ENCODE measurements at places on chromosomes 6 and 20. TPM values are rescaled to one million over a fixed set of nuclear protein-coding genes. Genes with fewer than 3 reads are reported as not detected.

Gene RRP36
- total RNA-seq = 89.1 TPM

Gene SCUBE3
- 22.2 TPM for total RNA-seq

Gene PLN
- not detected for total RNA-seq

Gene DDX27
- 34.3 TPM for total RNA-seq

Gene CGA
- total RNA-seq = not detected

Gene C20orf141
- not detected for total RNA-seq

Gene VSX1
- total RNA-seq = 4.2 TPM

Gene ANKRD66
- not detected for total RNA-seq

Gene BAK1
- total RNA-seq = 29.9 TPM

Gene PKHD1
- total RNA-seq = 0.25 TPM

Gene PRL
- total RNA-seq = not detected

Gene HSPA1L
- 1.5 TPM for total RNA-seq

Gene CST5
- not detected for total RNA-seq

Gene DYNLT2
- 2.8 TPM for total RNA-seq

Gene SLC24A3
- 0.51 TPM for total RNA-seq

Gene BTNL2
- total RNA-seq = not detected

GRCh38 chr6:56850626-56851025, 104.3 kb upstream of the BEND6 start:
- DNase-seq = no peak

GRCh38 chr20:5000263-5001173, 792 bp downstream of the SLC23A2 start:
- DNase-seq = peak; percentile 3

DNA sequence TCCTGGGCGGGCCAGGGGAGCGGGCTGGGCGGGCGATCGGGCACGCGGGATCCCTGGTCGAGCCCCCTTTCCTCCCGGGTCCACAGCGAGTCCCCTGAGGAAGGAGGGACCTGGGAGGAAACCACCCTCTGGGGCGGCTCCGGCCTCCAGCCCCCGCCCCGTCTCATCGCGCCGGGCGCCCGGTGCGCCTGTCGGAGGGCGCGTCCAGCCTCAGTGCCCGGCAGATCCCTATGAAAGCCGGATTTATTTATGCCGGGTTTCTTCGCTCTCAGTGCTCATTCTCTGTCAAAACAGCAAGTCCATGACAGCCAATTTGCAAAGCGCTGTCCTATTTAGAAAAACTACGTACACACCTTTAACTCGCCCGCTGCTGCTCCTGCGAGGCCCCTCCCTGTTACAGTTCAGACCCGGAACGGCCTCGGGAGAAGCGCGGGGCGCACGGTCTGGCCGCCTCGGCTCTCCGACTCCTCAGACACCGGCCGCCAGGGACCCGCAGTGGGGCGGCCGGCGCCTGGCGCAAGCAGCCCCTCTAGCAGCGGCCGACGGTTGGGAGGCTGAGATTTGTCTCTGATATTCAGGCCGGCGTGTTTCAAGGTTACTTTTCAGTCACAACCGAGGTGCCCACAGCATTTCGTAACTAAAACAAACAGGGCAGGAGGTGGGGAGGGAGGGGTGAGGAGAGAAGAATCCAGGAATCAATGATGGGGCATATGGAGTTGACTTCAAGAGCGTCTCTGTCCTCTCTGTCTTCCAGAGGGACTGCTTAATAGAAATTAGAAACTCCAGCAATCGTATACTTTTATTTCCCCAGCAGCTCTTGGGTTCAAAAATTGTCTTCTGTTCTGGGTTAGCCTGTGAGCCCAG, 782 bp upstream of the FOXA2 start:
- DNase-seq = no peak

- DNase-seq = no peak
Measured at GRCh38 chr6:46832816-46833215, 39.6 kb downstream of the MEP1A start.

- no peak for DNase-seq
Measured at GRCh38 chr6:136612666-136613389, 62.6 kb upstream of the MAP7 start.

- DNase-seq = no peak
Measured at GRCh38 chr6:100446115-100447080, 18.3 kb downstream of the SIM1 start.

DNA sequence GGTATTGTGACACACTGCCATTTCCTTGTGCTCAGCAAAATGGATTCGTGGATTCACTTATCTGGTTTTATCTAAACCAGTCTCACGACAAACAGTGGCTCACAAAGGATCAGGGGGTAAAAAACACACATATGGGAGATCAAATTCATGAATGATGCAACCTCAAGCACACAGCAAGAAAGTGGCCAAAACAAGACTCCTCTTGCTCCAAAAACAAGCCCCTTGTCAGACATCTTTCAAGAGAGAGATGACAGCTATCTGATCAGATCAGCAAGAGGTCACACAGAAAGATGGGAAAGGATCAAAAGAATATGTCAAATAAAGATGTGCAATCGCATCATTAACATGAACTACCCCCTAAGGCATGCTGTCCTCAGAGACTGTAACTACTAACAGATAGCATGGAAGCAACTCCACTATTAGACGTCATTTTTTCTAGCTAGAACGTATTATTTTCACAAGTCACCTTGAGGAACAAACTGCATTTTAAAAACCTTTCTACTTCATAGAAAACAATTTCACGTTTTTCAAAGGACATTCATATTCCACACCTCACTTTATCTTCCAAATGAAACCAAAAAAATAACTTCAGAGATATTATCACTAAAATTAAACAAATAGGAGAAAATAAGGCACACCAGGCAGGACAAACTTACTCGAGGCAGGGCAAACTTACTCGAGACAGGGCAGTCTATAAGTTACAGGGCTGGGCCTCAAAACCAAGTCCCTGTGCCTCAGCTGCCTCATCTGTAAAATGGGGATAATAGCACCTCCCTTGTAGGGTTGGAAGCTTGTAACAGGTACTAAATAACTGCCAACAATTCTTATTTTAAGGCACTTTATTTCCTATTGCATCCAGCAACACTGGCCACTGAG, 122.3 kb downstream of the PREX1 start:
- DNase-seq = no peak

DNA sequence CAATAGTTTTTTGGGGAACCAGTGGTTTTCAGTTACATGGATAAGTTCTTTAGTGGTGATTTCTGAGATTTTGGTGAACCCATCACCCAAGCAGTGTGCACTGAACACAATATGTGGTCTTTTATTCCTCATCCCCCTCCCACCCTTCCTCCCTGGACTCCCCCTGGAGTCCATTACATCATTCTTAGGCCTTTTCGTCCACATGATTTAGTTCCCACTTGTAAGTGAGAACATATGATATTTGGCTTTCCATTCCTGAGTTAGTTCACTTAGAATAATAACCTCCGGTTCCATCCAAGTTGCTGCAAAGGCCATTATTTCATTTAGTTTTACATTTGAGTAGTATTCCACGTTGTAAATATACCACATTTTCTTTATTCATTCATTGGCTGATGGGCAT, 28.3 kb downstream of the RPP40 start:
- no peak for DNase-seq

GRCh38 chr6:43478008-43478372, 620 bp downstream of the TJAP1 start:
- DNase-seq = no peak

DNA sequence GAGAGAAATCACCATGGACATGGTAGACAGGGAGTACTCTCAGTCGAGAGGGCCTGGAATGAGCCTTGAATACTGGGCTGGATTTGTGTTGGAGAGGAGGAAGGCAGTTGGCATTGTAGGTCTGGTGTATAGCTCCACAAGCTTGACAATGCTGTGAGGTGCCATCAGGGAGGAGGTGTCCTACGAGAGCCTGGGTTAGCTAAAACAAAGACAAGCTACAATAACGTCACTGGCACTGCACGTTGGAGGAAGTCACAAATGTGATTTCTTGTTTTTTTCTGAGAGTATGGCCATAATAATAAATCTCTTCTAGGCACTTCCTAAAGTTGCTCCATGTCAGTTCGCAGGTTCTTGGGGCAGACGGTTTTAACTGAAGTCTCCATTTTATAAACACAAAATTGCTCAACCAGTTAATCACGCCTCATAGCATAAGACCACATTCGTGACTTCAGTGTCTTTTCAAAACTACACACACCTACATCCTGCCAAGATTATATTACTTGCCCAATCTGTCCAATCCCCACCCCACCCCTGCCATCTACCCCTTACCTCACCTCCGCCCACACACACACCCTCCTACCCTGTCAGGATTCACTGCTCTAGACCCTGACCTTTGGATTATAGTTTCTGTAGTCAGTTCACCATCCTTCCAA, 4.4 kb upstream of the HLA-DMB start:
- no peak for DNase-seq

GRCh38 chr20:20089939-20090338, 37.6 kb downstream of the CFAP61 start:
- DNase-seq = no peak

DNA sequence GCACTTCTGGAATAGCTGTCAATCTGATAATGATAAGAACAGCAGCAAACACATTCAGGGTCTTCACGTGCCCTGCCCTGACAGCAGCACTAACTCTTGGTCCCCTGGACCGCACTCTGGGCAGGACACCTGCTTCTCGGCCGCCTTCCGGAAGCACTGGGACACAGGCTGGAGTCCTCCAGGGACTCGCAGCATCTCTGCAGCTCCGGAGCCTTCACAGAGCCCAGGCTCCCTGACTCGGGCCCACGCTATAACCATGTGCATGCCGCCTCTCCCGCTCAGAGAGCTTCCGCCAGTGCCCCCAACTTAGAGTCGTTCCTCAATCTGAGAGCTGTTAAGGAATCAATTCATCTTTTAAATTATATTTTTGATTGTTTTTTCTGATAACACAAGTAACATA, 377.3 kb downstream of the TAF4 start:
- no peak for DNase-seq

GRCh38 chr6:47019941-47020340, 22.2 kb downstream of the ADGRF1 start:
- DNase-seq = no peak

- DNase-seq = no peak
Measured at GRCh38 chr6:132919045-132919860, 104.9 kb downstream of the RPS12 start.

- DNase-seq = no peak
Measured at GRCh38 chr6:16752206-16752866, 8.9 kb downstream of the ATXN1 start.

- DNase-seq = no peak
Measured at GRCh38 chr6:41379306-41379705, 43.9 kb downstream of the NCR2 start.

DNA sequence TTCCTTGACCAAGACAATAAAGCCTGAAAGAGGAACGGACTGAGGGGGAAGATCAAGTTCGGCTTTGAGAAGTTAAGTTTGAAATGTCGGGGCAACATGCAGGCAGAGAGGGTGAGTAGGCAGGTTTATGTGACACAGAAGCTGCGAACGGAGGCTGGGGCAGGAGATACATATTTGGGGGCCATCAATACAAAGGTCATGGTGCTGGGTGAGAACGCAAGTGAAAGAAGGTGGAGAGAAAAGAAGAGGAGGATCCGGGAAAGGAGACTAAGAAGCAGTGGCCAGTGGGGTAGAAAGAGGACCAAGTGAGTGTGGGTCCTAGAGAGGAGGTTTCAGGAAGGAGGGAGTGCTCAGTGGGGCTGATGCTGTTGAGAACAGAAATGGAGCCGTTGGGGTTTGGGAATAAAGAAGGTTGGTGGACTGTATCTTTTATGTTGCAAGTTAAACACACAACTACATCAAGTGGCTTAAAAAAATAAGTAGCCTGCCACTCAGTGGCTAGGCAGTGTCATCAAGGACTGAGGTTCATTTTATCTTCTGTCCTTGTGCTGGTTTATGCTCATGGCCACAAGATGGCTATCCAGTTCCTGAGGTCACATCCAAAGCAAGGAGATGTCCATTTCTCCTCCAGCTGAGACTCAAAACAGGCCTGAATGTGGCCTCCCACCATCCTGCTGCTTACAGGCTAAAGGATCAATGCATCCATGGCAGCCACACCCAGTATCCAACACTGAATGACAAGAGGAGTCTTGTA, 1.7 kb upstream of the BLCAP start:
- DNase-seq = no peak

- DNase-seq = peak; percentile 63
Measured at GRCh38 chr20:49989234-49990065, 6.7 kb downstream of the SNAI1 start.

DNA sequence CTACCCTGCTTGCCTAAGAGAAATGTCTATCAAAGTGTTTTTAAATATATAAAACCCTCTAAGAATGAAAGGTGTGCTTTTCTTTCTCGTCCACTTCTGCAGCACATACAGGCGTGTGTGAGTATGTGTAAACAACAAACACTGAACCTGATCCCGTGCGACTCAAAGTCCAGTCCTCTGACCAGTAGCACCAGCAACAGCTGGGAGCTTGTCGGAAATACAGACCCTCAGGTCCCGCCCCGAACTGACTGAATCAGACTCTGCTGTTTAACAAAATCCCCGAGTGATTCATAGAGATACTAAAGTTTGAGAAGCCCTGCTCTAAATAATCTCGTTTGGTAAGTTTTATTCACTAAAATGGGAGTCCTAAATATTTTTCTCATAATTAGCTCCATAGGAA, 208.0 kb upstream of the KCNQ5 start:
- no peak for DNase-seq

- no peak for DNase-seq
Measured at GRCh38 chr6:128950864-128951263, 67.9 kb downstream of the LAMA2 start.

- no peak for DNase-seq
Measured at GRCh38 chr20:2814587-2815051, at the start of gene C20orf141. TSS of gene C20orf141 (plus strand) at chr20:2814987. CDS start at chr20:2815185, 198 bp downstream.

DNA sequence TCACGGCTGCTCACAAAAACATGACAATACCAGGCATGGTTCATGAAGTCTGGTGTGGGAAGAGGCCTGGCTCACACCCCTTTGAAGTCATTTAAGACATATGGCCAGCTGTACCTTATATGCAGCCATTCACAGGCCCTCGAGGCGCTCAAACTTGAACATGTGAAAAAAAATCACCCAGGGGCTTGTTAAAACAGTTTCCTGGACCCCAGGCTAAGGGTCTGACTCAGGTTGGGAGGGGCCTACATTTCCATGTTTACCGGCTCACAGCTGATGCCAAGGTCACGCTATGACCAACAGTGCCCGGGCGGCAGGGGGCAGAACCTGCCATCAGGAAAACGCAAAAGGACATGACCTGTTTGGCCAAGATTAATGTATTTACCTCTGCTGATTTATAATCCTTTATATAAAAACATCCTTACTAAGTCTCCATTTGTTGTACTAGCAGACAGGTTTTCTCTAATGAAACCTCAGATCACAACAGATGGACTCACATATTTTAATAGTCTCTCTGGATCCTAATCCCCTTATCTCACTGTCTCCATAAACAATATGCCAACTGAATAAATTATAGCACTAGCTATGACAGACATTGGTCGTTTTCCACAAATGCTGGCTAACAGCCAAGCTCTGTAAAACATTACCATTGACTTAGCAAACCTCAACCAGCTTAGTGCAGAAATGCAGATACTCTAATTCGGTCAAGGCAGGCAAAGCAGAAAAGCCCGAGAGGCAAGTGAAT, 19.9 kb downstream of the EZR start:
- DNase-seq = no peak
